ENCODE measurements at places on chromosomes 3 and 15.

GRCh38 chr3:185896636-185897035 is 41.2 kb downstream of the TRA2B start:
- no peak for DNase-seq

- no peak for DNase-seq
Measured at GRCh38 chr15:60397772-60398445, at the start of gene ANXA2. ANXA2 (minus strand) TSS chr15:60397986; CDS start chr15:60386075, 11,911 bp downstream.

DNA sequence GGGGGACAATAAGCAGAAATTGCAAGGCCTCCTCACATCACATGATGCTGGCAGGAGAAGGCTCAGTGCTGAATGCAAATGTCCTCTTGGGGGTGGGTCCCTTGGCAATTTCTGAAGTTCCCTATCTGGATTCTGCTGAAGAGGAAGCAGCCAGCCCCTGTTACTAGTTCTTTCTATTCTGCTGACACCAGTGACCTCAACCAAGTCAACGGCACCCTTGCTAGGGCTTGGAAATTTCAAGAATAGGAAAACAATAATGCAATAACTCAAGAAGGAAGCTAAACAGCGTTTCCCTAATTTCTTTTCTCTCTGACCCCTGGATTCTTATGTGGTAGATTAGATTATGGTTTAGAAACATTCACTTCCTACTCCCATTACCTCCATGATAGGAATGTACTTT is 46.2 kb upstream of the FOXP1 start:
- DNase-seq = no peak

DNA sequence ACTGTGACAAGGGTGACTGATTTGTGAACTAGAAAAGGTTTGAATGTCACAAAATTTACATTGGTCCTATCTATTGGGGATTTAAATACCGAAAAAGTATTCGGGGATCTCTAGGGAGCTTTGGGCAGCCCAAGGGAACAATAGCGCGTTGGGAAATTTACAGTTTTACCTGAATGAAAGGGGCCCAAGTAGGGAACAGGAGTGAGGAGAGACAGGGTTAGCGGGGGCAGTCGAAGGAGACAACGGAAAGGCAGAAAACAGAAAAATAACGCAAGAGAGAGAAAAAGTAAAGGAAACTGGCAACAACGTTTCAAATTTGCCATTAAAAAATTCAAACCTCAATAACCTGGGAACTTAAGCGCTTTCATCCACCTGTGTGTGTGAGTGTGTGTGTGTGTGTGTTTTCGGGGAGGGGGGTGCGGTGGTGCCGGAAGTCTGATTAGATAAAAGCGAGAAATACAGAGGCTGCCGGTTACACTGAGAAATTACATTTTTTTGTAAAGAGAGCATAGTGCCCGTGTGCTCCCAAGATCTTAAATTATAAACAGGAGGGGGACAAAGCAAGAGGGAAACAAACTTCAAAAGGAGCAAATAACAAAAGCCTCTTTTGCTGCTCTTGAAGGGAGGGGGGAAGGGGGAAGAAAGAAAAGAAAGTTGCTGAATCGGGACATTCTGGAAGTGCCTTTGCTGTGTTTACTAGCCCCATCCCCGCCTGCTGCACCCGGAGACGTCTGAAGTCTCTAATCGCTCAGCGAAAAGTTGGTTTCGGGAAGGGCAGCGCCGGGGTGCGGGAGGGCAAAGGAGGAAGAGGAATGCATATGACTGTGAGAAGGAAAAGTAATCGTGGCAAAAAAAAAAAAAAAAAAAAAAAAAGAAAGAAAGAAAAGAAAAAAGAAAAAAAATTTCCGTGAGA is 721 bp upstream of the ZIC1 start:
- DNase-seq = no peak

DNA sequence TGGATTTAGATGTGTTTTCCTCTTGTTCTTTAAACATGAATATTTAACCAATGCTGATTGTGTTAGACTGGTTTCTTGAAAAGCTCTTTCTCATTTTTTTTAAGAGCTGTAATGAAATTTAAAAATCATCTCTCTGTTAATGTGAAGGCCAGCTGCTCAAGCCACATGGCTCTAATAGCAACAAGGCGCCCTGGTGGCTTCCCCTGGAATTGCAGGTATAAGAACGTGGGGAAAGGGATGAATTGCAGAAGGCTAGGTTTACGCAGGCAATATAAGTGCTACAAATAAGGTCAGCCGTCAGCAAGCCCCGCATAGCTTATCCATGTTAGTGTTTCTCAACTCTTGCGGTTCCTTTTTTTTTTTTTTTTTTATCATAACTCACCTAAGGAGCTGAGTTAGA is 108.5 kb downstream of the SAMMSON start:
- no peak for DNase-seq

DNA sequence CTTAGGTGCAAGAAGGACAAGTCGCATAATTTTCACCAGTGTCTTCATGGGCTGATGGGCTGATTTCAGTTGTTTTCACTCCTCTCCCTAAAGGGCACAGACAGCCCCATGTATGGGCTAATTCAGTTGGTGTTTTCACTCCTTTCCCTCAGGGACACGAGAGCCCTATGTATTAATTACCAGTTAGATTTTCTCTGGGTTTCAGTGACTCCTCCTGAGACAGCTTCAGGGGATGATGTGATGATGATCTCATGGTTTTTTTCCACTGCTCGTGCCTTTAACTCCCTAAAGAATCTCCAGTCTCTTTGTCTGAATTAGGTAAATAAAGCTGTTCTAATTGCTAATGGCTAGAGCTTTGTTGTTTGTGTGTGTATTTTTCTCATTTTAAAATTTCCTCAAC is 9.9 kb downstream of the RAMAC start:
- no peak for DNase-seq

DNA sequence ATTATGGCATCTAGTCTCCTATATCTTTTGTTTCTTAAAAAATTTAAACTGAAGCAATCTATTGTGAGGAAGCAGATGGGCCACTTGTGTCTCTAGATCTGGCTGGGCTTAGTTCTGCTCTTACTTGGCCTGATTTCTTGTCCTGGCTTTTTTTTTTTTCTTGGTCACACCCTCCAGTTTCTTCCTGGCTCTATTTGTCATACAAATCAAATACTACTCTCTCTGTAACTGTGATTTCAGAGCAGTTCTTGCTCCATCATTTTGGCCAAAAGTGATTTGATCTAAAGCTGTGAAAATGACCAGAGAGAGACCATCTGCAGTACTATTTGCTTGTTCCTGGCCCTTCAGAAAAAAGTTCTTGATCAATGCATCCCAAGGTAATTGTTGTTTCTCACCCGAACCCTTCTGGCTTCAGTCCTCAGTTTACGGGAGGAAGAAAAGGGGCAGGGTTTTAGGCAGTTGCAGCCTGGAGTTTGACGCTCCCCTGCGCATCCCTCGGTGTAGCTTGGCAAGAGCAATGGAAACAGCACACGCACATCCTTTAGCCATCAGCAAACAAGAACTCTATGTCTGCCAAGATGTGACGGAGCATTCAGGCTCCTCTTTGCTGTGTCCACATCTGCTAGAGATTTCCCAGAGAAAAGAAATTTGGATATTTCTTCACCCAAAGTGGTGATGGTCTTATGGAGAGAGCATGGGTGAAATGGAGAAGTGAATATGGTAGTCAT is 31.6 kb downstream of the CHST2 start:
- no peak for DNase-seq

GRCh38 chr3:5002174-5002870 is 23.1 kb downstream of the BHLHE40 start:
- DNase-seq = no peak

All from hypothalamus (tissue), 51 donors.